Karpas-422 (cell line): ENCODE measurements at places on chromosomes 2 and 18.
A peak's percentile ranks its signal among the peaks of the same experiment; 100 is the strongest.

- DNase-seq, result no peak
Observed at GRCh38 chr2:88230911-88231310, 60.8 kb downstream of the THNSL2 start.

DNA sequence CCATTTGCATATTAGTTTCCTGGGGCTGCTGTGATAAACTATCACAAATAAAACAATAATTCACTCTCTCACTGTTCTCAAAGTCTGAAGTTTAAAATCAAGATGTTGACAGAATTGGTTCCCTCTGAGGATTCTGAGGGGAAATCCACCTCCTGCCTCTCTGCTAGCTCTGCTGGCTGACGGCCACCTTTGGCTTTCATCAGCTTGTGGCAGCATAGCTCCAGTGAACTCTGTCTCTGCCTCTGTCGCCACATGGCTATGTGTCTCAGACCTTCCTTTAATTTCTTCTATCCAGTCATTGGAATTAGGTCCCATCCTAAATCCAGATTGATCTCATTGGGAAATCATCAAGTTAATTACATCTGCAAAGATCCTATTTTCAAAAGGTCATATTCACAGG is 38.9 kb upstream of the TRIM43 start:
- no peak for DNase-seq

GRCh38 chr2:224077773-224078507 is 38.9 kb upstream of the SERPINE2 start:
- DNase-seq, result no peak

DNA sequence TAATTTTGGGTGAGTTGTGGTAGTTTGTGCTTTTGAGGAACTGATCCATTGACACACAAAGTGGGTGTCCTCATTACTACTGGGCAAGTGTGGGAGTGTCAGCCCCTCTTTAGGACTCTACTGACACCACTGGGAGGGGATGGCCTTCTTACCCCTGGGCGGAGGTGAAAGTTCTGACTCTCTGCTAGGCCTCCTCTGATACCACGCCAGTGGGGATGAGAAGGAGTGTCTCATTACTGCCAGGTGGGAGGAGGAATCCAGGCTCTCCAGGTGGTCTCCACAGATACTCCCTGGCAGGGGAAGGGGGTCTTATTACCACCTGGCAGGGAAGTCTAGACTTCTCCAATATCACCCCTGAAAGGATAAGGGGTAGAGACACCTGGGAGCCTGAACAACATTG is 9.1 kb downstream of the LCLAT1 start:
- no peak for DNase-seq

DNA sequence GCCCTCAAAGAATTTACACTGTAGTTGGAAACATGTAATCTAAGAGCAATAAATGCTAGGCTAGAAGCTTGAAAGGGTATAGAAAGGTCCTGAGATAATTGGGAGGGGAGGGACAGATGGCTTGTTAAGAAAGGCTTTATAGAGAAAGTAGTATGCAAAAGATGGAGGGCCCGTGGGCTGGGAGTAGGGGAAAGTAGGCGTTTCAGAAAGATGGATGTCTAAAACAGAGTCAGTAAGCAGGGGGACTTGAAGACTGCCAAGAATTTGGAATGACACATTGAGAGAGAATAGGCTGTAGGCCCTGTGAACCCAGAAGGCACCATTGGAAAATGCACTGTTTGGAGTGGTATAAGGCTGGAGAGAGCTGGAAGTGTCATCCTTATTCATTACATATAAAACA is 822 bp downstream of the PSMG2 start:
- DNase-seq, result peak; percentile 79

GRCh38 chr2:212618636-212619035 is 80.0 kb upstream of the ERBB4 start:
- no peak for DNase-seq

DNA sequence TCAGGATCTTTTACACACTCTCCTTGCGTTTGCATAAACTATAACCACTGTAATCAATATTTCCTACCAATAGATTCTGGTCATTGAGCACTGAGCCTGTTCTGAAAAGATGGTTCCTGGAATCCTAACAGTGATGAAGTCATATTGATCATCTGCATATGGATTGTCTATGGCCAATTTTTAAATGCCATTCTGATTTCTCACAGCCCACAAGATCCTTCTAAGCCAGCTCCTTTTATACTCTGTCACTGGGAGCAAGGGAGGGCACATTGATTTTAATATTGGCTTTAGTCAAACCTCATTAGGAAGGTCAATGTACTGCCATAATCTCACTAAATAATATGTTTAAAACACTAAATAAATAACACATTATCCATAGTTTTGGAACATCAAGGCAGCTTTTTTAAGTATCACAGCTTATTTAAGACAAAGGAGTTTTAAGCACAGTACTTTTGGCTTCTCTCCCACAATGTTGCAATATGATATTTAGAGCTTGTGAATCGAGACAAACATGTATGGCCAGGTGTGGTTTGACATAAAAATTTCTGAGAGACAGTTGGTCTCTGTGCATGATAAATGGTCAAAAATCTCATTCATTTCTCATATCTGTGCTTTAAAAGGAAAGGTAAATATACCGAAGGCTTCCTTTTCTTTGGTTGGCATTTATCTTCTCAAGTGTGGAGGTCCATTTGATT is 267.3 kb downstream of the MTX2 start:
- DNase-seq, result no peak

DNA sequence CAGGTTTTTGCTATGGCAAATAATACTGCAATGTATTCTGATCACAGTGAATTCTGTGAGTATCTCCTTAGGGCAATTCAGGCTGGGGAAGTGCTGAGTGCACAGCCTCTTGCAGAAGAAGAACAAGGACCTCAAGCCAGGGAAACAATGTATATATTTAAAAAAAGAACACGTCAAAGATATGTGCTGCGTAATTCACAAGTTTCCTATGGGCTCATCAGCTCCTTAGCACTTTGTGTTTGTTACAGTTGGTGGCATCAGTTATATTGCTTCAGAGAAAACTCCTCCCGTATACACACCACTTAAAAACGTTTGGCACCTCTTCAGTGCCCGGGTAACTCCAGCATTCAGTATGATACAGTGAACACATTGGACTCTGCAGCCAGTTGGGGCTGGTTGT is 16.5 kb upstream of the MARCO start:
- DNase-seq, result no peak

DNA sequence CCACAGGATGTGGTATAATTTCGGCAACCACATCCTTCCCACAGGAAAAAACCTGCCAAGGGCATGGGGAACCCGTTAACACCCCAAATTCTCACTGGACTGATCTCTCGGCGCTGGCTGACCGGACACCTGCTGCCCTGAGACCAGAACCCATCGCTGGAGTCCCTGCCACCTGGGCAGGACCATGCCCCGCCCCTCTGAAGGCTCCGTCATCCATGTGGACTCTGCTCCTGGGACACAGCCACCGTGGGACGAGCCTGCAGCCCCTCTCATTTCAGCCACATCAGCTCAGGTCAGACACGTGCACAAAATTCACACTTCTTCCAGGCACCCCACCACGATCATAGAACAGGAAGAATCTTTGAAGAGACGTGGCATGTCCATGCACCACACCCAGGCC is 108.2 kb downstream of the ZNF516 start:
- no peak for DNase-seq

- DNase-seq, result no peak
Observed at GRCh38 chr2:15363734-15364133, 197.4 kb downstream of the NBAS start.

DNA sequence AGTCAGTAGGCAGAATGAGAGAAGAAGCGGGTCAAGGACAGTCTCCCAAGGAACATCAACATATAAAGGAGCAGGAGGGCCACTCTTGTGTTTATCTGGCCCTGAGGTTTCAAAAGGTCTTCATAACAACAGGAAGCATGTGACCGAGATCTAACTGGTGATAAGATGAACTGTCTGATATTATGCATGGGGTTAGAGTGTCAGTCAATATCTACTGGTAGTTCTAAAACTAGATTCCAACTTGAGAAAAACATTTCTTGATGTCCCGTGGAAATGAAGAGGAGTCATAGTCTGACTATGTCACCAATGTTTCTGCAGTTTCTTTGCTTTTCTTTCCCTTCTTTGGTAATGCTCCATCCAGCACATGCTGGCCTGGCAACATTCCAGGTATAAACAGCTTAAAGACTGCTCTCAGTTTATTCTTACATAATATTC is 77.5 kb upstream of the ITPRID2 start:
- no peak for DNase-seq

GRCh38 chr2:28408764-28409599 is 16.3 kb downstream of the FOSL2 start:
- DNase-seq, result no peak

GRCh38 chr2:203799908-203800307 is 67.7 kb upstream of the CTLA4 start:
- no peak for DNase-seq

GRCh38 chr2:70871398-70872211 is 36.0 kb upstream of the CD207 start:
- peak; percentile 92 for DNase-seq

- DNase-seq, result peak; percentile 43
Observed at GRCh38 chr2:206160125-206160806, 571 bp downstream of the EEF1B2 start.

DNA sequence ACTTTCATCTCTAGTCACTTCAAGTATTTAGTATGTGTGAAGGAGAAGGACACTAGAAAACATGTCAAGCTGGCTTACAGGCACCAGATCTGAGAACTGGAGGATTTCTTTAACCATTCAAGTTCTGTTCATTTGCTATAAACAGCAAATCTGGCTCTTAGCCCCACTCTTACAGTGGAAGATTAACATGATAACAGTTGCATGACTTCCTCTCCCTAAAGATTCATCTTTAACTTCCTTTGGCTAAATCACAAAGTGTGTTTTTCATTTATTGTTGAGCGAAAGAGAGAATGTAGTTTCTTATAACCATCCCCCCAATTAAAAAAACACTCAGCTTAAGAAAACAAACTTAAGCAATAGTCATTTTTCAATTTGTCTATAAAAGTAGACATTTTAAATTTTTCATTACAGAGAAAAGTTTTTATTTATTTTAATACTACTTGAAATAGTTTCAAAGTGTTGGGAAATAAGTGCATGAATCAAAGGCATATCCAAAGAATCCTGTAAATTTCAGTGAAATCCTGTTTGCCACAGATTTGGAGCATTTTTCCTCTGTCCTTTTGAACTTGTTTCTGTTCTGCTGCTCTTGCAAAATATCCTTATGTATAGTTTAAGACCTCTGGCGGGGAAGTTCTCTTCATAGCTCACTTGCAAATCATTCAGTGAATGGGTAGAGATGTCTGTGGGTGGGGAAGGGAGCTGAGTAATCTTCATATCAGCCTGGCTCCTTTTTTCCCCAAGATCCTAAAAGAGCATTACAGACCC is 241.0 kb upstream of the RBBP8 start:
- DNase-seq, result no peak

DNA sequence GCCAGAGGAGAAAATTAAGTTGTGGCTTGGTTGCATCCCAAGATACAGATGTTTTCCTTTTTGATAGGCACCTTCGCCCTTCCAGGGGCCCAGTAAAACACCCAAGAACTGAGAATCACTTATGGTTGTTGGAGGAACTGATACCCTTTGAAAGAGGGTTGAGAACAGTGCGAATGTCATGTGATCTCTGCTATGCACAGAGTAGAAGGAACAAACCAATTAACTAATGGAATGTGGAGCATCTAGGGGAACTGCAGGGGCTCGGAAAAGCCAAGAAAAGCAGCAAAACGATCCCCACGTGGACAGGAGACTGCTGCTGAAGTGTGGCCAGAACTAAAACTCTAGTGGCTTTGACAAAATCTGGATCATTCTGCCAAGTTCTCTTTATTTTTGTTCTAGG is 58.8 kb downstream of the APOB start:
- DNase-seq, result no peak

DNA sequence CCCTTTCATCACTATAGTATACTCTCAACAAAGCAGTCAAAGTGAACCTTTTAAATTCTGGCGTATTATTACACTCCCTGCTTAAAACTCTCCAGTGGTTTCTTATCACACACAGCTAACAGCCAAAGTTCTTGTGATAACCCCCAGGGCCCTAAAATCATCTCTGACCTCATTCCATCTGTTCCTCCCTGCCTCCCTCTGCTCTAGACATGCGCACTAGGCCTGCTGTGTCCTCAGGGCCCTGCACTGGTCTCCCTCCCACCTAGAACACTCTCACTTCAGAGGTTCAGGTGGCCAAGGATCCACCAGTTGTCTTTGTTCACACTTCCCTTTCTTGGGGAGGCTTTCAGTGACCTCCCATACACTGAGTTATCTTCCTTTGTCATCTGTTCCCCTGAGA is 603.4 kb downstream of the DSC3 start:
- DNase-seq, result no peak

DNA sequence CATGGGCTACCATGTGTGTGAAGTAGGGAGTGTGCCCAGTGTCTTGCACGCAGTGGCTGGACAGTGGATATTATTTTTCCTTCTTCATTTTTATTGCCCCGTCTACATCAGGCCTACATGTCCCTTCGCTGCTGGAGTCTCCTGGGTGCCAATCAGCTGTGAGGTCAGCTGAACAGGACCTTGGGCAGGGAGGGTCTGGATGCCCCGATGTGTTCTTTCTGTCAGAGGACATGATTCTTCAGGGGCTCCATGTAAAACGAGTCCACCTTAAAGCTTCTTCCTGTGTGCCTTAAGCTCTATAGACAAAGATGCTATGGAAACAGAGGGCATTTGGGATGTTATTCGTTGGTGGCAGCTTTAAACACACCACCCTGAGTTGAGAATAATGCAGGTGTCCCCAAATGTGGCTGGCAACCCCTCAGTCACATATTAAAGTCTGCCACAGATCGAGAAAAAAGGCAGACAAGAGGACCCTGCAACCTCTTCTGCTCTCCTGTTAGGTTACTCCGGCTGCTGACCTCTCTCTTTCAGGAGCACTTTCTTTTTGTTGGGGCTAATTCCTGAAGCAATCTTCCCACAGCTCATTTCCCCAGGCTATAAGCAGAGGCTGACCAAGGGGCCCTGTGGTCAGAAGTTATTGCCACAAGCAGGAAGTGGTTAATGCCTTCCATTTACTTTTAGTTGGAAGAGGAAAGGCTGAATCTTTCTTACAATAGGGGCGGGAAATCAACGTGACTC is 20.0 kb downstream of the GREB1 start:
- DNase-seq, result no peak

GRCh38 chr2:226995625-226996041 is 159.8 kb downstream of the RHBDD1 start:
- no peak for DNase-seq

DNA sequence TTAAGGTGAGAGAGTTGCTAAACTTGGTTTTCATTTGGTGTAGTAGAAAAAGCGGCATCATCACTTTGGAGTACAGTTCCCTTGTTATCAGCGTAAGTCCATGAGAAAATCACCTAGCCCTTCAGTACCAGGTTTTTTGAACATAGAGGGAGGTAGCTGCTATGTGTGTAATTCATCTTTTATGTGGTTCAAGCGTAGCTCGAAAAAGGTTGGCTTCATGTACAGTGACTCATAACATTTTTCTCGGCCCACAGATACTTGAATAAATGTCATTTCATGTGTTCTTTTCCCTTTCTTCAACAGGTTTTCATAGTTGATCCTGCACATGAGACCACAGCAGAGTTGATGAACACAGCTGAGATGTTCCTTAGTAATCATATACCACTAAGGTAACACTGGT is 43.6 kb downstream of the UGGT1 start:
- DNase-seq, result no peak

- DNase-seq, result no peak
Observed at GRCh38 chr2:17258861-17259260, 259.4 kb downstream of the RAD51AP2 start.
